Panc1 (cell line): ENCODE measurements at places on chromosomes 11 and 22.

DNA sequence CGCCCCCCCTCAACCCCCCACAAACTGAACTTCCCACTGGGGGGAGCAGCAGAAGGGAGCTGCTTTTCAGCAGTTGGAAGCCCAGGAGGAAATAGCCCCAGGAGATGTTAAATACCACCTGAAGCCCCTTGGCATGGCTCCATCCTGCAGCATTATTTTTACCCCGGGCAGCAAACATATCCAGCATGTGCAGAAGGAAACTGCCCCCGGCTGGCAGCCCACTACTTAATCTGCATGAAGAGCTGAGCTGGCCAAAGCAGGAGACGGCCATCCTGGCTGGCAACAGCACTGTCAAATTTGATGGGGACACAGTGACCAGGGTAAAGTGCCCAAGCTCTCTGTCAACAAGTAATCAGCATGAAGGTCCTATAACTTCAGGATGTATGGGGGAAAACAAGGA is 32.0 kb downstream of the BUD13 start:
- DNase-seq: no peak

GRCh38 chr11:86453290-86454030 is 78.8 kb downstream of the CCDC81 start:
- no peak for DNase-seq

DNA sequence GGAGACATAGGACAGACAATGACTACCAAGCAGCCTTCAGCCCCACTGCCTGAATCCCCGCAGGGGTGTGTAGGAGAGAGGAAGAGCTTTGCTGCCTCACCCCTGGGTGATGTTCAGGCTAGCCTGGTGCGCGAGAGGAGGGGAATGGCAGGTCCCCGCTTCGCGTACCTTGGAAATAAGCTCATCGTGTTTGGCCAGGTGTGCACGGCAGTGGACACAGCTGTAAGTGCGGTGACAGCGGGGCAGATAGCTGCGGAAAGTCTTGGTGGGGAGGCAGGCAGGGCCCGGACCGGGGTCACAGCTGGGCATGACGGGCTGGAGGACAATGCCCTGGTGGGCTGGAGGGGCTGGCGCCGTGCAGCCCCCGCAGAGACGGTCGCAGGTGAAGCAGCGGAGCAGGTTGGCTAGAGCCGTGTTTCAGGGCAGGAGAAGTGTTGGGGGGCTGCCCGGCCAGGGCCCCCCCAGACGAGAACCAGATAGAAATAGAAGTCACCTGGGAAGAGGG is 2.9 kb downstream of the YPEL4 start:
- DNase-seq: no peak

DNA sequence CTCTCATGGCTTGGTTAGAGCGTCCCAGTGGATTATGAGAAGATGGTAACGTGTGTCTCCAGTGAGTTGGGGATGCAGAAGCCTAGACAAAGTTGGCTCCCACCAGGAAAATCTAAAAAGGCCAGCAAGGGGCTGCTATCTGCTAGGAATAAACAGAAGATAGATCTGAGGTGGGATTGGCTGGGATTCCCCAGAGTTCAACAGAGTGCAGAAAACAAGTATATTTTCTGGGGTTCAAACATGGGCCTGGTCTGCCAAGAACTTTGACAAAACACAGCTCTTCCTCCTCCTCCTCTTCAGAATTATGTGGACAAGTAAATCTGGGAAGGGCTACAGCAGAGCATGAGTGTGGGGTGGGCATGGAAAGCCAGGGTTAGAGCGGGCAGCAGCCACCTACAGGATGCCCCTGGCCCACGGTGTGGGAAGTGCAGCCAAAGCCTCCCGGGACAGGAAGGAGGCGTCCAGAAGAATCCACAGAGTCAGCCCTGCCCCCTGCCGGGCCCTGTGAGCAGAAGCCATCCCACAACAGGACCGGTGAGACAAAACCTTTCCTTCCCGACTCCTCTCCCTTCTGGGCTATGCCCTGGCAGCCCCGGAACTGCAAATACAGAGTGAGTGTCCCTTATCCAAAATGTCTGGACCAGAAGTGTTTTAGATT is 67.1 kb downstream of the CD82 start:
- no peak for DNase-seq
